ENCODE measurements at places on chromosomes 12 and 14.

DNA sequence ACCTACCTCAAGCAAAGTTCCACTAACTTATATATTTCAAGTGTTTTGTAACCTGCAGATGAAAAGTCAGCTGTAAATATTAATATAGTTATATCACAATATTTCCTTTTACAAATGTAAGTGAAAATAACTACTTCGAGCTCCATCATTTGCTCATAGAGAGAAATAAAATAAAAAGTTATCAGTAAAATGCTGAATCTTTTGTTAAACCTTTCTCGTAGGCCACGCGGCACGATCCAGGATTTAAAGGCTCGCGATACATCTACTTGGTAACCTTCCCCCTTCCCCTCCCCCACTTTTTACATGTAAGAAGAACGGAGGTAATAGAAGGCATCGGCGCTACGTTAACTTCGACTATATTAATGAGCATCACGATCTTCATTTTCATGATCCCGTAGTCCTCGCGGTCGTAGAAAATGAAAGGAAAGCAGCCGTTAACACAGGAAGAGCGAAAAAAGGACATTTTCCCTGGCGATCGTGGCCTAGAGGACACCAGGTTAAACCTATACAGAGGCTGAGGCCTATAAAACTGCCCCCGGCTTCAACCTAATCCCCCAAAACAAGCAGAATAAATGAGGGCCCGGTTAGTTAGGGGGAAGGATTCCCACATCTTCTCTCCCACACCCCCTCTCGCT, 508 bp downstream of the HNRNPC start:
- DNase-seq, result no peak

GRCh38 chr12:10027311-10027710, 3.2 kb upstream of the CLEC9A start:
- no peak for DNase-seq

DNA sequence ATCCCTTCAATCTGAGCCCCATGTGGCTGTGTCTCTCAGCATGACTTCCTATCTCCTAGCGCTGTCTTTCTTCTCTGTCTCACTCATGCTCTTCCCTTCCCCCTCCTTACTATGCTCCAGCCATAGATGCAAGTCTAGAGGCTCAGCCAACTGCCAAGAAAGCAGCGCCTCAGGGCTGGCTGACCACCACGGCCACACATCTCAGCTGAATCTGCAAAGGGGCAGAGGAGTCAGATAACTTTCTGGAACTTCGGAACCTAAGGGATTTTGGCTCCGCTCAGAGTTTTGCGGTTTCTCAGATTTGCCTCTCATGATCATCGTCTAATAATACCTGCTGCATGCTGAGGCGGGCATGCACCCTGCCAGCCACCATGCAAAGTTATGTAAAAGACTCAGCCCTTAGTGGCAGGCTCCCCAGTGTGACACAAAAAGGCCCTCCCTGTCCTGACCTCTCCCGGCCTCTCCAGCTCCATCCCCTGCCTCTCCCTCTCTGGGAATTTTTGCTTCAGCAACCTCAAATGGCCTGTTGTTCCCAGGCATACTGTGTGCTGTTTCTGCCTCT, 5.0 kb upstream of the FGF6 start:
- DNase-seq, result no peak

DNA sequence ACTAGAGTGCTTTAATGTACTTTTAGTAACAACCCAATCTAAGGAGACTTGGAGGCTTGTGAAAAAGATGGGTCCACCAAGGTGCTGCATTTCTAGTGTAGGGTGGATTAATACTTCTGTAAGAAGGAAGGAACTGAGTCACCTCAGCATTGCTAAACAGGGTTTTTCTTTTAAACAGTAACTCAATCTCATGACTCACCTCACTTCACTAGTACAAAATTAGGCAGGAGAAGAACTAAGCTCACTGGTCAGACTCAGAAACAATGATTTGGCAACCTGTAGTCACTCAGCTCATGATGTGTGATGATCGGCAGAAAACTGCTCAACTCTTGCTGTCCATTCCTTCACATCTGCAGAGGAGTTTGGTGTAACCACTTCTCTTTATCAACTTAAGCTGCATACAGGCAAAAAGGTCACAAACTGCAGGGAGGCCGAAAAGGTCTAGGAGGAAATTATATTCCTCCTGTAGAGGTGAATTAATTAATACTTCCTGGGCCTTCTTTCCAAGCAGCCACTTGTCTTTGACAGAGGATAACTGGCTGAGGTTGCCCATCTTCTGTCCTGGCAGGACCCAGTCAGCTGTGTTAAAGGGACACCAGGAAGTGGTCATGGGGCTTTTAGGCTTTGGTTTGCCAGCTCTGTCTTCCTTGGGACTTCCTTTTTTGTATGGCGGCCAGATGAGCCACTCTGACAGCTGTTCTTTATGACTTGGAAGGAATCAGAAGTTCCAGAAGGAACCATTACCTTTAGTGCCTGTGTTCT, 466.9 kb downstream of the FUT8 start:
- DNase-seq, result no peak

DNA sequence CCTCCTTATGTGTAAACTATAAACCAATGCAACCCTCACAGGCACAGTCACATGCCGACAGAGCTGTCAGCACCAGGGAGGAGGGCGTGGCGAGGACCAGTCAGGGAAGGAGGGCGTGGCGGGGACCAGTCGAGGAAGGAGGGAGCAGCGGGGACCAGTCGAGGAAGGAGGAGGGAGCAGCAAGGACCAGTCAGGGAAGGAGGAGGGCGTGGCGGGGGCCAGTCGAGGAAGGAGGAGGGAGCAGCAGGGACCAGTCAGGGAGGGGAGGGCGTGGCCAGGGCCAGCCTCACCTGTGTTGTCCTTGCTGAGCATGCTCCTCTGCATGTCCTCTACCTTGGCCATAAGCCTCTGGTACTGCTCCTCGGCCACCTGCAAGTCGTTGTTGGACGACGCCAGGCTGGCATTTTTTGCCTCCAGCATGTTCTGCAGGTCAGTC, 24.2 kb downstream of the GOLGA3 start:
- no peak for DNase-seq

GRCh38 chr14:35944847-35945246, 118.7 kb downstream of the BRMS1L start:
- no peak for DNase-seq

DNA sequence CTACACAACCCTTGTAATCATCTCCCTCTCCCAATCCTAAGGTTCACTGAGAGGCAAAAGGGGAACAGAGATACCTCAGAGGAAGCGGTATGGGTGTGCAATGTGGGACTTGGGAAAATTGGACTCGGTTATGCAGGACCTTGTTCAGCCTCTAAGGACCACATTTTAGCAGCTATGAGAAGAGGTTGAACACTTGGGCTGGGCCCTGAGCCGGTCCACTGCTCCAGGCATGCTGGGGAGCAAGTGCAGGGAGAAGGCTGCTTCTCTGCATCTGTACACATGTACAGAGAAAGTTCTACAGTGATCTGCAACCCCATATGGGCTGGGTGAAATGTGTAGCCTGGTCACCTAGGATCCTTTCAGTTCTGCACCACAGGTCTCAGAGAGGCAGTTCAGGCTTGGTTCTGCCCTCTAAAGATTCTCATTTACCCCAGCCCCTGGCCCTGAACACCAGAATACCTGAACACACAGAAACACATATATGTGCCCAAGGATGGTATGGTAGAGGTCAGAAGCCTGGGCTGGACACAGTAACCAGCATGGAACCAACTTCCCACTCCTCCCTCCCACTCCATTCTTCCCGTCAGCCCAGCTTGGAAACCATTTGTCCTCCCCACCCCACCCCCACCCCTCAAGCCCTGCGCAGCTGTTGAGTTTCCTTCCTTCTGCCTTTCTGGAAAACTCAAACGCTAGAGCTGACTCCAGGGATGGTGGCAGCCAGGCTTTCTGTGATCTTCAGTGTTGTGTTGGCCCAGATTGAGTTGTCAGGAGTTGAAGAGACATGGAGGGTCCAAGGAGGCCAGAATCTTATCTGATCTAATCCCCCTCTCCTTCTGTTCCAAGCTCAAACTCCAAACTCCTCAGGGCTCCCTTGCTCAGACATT, 10.4 kb downstream of the HOXC5 start:
- no peak for DNase-seq

DNA sequence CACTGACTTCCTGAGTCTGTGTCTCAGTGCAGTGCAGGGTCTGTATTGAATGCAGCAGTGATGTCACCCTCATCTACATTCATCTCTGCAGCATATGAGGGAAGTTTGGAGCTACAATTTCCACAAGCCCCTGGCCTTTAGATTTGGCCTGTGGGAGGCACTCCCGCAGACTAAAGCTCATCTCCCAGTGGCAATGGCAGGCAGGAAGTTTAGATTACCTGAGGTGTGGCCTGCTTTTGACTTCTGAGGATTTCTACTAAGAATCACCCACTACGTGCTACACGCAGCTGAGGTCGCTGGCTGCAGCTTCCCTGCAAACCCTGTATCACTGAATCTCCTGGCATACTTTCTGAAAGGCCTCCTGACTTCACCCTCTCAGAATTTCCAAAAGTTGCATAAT, 202.2 kb upstream of the PRKD1 start:
- DNase-seq, result no peak

Measured in ascending aorta (tissue), 2 donors.